ENCODE measurements at places on chromosomes 7 and 10.

DNA sequence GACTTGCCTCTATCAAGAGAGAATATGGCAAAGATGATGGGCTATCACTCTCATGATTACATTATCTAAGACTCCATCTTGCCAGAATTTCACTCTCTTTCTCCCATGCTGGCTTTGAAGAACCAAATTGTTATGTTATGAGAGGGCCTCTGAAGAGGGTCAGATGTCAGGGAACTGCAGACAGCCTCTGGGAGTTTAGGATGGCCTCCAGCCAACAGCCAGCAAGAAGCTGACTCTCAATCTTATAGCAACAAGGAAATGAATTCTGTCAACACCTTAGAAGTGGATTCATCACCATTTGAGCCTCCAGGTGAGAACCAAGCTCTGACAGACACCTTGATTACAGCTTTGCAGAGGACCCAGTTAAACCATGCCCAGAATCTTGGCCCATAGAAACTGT, 33.6 kb downstream of the ZNF22 start:
- no peak for DNase-seq

DNA sequence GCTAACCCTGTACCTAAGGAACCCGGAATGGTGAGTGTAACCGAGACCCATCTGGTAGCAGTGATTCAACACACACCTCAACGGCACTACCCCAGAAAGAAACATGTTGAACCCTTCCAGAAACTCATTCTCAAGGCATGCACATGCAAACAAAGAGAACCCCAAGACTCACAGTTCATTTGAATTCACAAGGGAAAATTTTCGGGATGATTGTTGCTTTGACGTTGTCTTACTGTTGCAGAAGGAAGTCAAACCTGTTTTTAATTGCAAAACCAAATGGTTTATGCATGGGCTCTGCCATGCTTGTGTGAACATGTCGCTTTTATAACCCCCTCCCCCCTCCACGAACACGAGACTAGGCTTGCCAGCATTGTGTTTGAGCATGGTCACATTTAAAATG, 539.7 kb downstream of the GATA3 start:
- no peak for DNase-seq

- no peak for DNase-seq
Measured at GRCh38 chr10:125684581-125684980, 1.6 kb upstream of the TEX36 start.

DNA sequence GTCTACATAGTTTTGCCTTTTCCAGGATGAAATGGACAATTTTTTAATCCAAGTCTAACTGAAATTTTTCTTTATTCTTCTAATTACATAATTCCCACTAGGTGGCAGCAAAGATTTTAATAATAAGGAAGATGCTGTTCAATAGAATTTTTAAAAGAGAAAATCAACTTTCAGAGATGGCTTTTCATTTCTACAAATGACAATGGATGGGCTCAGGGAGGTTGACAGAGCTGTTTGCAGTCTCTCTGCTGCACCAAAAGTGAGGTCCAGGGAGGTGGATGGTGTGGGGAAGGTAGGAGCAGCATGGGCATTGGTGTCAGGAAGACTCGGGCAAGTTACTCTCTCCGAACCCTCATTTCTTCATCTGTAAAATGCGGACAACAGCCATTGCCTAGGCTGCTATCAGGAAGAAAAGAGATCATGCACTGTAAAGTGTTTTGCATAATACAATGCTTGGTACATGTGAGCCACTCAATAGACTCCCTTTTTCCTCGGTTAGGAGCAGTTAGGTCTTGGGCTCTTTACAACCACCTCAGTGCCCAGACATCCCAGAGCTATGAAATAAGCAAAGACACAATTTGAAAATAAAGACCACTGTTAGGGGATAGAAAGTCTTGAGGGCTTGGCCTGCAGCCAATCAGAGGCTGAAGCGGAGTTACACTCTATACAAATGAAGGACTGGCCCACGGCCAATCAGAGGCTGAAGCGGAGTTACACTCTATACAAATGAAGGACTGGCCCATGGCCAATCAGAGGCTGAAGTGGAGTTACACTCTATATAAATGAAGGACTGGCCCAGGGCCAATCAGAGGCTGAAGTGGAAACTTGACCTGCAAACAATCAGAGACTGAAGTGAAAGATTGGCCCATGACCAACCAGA, 107.1 kb downstream of the ABLIM1 start:
- no peak for DNase-seq

DNA sequence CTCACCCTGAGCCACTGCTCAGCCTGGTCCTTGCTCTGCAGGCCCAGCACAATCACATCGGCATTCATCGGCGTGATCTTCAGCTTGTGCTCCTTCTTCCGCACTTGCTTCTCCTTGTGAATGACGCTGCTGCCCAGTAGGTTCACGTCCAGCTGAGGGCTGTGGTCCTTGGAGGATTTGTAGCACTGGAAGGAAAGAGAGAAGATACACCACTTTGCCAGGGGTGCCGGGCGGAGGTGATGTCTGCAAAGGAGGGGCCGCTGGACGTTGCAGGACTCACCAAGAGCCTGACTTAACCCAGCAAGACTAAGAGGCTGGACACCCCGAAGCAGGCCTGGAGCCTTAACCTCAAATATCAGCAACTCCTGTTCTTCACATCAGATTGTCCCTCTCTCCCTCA, 74.8 kb downstream of the VWA2 start:
- no peak for DNase-seq

DNA sequence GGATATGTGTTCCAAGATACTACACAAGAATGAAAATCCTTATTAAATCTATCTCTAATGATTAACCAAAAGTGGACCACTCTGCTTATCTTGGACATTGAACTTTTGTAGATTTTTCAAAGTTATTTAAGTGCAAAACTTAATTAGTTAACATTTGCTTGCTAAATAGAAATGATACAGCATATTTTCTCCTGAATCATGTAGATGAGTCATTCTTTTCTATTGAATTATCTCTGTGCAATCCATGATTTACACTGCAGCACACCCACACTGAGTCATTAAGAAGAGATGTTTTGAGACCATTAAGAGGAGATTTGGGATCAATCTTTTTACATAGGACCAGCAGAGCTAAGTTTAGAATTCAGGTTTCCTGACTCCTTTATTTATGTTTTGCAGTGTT, 6.6 kb upstream of the ABCC2 start:
- peak; percentile 30 for DNase-seq

- no peak for DNase-seq
Measured at GRCh38 chr7:5422396-5423305, 983 bp downstream of the TNRC18 start.

DNA sequence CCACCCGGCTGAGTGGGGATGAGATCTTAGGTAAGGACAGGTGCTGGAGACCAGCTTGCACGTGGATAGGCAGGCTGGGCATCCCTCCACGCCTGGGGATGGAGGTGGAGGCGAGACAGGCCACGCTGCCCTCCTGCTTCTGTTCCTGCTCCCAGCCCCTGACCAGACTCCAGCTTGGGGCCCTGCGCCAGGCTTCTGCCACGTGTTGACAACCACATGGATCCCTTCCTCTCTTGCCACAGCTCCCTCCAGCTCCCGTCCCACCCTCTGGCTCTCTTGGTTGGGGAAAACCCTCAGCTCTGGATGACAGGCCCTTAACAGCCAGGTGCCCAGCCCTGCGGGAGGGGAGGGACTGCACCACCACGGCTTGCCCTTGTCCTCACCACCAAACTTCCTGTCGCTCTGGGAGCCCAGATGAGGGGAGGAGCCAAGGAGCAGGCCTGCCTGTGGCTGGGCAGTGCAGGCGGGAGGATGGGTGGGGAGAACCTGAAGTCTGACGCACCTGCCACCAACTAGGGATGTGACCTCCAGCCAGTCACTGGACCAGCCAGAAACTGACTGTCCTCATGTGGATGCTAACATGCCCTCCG, 36.0 kb downstream of the KCNH2 start:
- DNase-seq = no peak

DNA sequence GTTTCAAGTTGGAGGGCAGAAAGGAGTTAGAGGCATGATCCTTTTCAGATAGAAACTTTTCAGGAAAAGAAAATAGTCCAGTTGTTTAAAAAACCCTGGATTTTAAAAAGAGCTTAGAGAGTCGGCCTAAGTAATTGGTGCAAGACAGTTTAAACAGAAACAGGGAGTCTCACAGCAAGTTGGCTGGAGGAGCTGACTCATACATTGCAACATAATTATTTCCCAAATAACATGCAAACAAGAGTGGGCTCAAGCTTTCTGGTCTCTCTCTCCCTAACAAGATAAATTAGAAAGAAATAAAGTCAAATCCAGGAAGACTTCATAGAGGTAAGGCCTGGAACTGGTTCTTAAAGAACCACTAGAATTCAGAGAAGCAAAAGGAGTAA, 100.3 kb upstream of the AGBL3 start:
- DNase-seq = peak; percentile 67

GRCh38 chr10:63267414-63268148, 134.5 kb downstream of the NRBF2 start:
- no peak for DNase-seq

Data from brain pericyte (primary cell).